ENCODE measurements at places on chromosomes 16 and 17.

DNA sequence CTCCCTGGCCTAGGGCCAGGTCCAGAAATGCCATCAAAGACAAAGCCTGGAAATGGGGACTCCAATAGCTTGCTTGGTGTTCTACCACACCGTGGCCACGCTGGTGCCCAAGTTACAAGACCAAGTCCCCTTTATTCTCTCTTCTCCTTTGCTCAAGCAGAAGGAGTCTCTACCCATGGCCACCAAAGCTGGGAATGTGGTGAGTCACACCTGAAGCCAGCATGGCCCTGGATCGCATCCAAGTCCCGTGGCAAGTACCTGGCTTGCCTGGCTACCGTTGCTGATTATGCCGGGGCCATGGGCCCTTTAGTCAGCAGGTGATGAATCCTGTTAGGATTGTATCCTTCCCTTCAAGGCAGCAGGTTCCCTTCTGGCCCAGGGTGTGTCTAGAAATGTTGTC lies 260.0 kb downstream of the HAPSTR1 start:
- peak; percentile 69 for DNase-seq

GRCh38 chr17:57871863-57872262 lies 22.0 kb upstream of the MRPS23 start:
- DNase-seq = no peak

DNA sequence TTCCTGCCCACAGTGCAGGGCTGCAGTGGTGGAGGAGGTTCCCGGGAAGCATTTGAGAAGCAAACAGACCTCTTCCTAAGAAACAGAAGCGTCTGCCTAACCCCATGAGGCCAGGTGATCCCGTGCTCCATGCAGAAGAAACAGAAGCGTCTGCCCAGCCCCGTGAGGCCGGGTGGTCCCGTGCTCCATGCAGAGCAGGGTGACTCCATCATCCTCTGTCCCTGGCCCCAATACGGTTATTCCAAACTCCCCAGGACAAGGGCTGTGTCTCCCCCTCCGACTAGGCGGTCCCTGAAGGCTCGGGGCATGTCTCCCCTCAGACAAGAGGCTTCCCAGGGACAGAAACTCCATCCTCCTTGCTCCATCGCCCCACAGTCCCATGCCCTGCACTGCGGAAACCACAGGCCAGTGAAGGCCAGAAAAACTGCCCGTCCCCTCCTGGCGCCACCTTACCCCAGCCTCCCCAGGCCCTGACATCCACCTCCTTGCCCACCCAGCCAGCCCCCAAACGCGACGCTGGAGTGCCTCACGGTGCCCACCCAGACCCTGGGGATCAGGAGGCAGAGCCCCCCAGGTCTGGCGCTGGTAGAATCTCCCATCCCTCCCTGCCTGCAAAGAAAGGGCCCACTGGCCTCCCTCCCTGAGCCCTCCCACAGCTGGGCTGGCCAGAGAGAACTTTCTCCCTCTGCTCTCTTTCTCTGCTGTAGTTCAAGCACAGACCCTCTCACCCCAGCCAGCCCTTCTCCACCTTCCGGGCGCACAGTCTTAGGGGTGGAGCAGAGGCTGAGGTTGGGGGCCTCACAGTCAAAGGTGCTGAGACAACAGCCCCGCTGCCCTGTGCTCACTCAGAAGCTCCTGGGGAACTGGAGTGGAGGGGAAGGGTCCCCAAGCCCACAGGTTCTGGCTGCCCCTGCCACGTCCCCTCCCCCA lies 30.6 kb upstream of the KRT17 start:
- DNase-seq = no peak

GRCh38 chr17:58756246-58757161 lies 850 bp downstream of the PPM1E start:
- no peak for DNase-seq

DNA sequence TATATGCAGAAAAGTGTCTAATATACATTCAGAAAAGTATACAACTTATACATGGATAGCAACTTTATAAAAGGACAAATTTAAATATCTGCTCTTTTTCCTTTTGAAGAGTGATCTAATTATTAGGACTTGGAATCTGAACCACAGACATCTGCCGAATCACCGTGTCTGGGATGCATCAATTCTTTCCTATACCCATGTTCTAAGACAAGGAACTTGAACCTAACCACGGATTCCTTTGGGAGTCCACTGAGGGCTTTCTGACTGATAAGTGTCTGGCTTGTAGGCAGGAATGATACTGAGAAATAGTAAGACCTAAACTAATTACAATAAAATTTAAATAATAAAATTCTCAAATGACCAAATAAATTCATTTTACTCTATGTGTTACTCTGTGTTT lies 54.2 kb downstream of the NDEL1 start:
- DNase-seq = no peak

GRCh38 chr17:11598274-11599221 lies at the start of gene DNAH9:
Gene DNAH9 (plus strand): TSS chr17:11598470. CDS start chr17:11598499, 29 bp downstream.
- peak; percentile 61 for DNase-seq

GRCh38 chr16:75983741-75984381 lies 257.6 kb upstream of the CPHXL start:
- no peak for DNase-seq

DNA sequence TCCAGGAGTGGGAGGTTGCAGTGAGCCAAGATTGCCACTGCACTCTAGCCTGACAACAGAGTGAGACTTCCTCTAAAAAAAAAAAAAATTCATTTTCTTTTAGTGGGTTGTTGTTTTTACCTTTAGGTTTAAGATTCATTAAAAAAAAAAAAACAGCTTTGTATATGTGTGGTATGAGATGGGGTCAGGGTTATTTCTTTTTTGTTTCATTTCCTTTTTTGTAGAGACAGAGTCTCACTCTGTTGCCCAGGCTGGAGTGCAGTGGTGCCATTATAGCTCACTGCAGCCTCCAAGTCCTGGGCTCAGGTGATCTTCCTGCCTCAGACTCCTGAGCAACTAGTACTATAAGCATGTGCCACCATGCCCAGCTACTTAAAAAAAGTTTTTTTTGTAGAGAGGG lies 47.0 kb downstream of the BCAS3 start:
- DNase-seq = no peak

- DNase-seq = no peak
Measured at GRCh38 chr17:37026531-37026869, 77.7 kb downstream of the AATF start.

GRCh38 chr17:81722184-81723120 lies 10.4 kb downstream of the SLC25A10 start:
- DNase-seq = peak; percentile 67

- DNase-seq = no peak
Measured at GRCh38 chr16:75379911-75380847, 53.1 kb downstream of the CFDP1 start.

GRCh38 chr17:72393553-72393952 lies 272.7 kb downstream of the SOX9 start:
- no peak for DNase-seq

DNA sequence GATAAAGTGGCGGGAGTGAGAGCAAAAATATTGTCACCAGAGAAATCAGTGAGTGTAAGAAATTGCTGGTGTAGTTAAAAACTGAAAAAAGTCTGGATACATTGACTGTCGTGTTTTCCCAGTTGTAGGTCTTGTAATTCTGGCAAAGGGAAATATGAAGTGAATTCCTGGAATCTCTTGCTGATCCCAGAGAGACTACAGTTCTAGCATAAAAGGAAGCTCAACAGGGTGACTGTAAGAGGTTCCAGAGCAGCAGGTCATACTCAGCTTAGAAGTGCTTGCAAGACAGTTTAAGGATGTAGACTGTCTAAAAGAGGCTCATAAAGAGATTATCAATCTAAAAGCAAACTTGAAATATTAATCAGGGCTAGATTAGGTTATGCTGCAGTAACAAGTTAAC lies 290.8 kb upstream of the HSBP1 start:
- no peak for DNase-seq

DNA sequence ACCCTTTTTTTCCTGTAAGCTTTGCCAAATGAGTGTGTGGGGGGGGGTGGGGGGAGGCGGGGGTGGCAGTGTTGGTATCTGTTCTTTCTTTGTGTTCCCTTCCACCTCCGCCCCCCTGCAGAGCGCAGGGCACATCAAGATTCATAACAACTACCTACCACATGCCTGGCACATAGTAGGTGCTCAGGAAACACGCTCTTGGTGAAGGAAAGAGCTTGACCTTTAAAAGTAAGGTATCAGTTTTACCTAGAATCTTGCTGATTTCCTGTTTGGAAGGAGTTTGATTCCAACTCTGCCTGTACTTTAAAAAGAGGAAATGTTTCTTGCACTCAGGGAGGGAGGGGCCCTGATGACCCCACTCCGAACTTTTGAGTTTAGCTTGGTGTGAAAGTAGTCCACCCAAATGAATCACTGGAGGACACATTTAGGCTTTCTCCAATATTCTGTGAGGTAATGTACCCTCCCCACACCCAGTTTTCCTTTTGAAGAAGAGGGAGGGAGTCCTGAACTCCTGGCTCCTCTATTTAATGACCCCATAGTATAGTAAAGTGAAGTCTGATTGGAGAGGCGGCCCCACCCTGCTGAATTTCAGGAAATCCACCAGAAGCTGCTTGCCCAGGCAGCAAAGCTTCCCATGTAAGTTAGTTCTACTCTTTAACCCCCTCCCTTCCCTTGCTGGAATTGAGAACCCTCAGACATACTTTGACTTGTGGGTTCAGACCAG lies 560 bp upstream of the FAM20A start:
- DNase-seq = no peak

DNA sequence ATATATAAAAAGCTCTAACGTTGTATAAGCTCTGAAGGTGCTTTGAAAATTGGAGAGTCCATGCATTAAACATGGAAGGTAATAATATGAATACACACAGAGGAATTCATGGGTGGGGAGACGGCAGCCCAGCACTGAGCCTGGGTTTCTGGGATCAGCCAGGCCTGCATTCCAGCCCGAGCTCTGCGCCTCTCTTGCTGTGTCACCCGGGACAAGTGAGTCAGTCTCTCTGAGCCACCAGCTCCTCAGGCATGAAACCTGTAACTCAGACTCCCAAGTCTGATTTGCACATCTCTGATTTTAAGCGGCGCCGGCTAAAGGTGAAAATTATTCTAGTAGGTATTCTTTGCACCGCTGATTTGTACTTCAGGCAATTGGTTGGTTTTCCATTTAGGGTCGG lies 238.8 kb downstream of the MRTFB start:
- no peak for DNase-seq

GRCh38 chr16:16073891-16074881 lies 124.8 kb downstream of the ABCC1 start:
- DNase-seq = peak; percentile 38

GRCh38 chr17:17351356-17351891 lies 48.3 kb downstream of the NT5M start:
- DNase-seq = no peak

DNA sequence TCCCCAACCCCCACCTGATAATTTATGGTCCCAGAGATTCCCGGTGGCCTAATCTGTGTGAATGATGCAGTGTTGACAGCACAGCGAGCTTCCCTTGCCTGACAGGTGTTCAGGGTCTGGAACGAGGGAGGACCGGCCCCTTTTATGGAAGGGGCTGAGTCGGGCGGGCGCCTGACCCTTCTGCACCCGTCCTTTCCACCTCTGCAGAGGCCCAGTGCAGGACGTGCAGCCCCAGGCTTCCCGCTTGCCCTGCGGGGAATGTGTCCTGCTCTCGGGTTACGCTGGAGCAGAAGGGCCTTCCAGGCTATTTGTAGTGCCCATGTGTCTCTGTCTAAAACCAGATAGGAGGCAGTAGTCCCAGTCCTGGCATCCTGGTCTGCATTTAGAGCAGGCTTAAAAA lies 16.2 kb downstream of the SMTNL2 start:
- DNase-seq = no peak
